Activated naive CD8-positive, alpha-beta T cell treated with anti-CD3 and anti-CD28 coated beads, Interleukin-2, amount 10 ng/mL, durations not matched to agents 7 days and 5 days (primary cell): ENCODE measurements at places on chromosomes 16 and 17. TPM values are rescaled to one million over a fixed set of nuclear protein-coding genes. Genes with fewer than 3 reads are reported as not detected.

Gene TNP2
- not detected for total RNA-seq

Gene SCGB1C2
- total RNA-seq, result not detected

Gene SHISA9
- not detected for total RNA-seq

- H3K4me1 ChIP-seq, result no peaks in the 10 kb centered on the region
- H3K27me3 ChIP-seq, result no peaks in the 10 kb centered on the region
- no peaks in the 10 kb centered on the region for H3K36me3 ChIP-seq
- no peak overlapping the region for H3K4me3 ChIP-seq
- no peak overlapping the region for H3K27ac ChIP-seq
These were observed 204.9 kb upstream of the KCNJ16 start for GRCh38 chr17:69870091-69870530.

DNA sequence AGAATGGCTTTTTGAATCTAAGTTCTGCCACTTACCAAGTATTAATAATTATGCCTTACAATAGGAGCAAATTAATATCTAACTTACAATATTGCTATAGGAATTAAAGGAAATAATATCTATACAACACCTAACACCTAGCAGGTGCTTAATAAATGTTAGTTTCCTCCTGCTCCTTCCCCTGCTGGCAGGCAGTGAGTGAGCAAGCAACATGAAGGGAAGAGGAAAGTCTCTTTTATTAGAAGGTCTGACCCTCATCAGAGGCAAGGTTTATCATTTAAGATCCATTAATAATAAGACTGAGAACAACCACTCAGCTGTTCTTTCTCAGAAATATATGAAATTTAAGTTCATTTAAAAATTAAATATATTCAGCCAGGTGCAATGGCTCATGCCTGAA is 6.7 kb upstream of the DYNC1LI2 start:
- H3K27ac ChIP-seq, result no peak overlapping the region
- H3K36me3 ChIP-seq, result no peaks in the 10 kb centered on the region
- DNase-seq, result no peak
- peaks cover 29% of the 10 kb centered on the region for H3K27me3 ChIP-seq

DNA sequence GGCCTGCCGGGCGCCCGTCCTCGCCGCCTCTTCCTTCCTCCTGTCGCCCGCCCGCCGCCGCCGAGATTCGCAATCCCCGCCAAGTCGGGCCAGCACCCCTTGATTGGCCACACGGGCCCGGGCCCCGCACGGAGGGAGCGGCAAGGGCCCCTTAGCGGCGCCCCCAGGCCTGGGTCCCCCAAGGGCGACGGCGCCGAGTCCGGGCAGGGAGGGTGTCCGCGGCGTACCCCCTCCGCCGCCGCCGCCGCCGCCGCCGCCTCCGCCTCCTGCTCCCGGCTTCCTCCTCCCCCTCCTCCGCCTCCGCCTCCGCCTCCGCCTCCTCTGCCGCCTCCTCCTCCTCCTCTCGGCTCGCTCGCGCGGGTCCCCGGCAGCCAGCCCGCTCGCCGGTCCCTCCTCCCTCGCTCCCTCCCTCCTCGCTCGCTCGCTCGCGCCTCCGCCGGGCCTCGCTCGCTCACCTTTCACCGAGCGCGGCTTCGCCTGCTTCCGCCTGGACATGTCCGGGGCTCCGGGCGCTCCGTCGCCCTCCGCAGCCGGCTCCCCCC is 561 bp downstream of the ZNF423 start:
- peak overlapping the region; percentile 58 for H3K4me3 ChIP-seq
- no peak overlapping the region for H3K27ac ChIP-seq
- H3K27me3 ChIP-seq, result peaks cover 45% of the 10 kb centered on the region
- H3K36me3 ChIP-seq, result no peaks in the 10 kb centered on the region

DNA sequence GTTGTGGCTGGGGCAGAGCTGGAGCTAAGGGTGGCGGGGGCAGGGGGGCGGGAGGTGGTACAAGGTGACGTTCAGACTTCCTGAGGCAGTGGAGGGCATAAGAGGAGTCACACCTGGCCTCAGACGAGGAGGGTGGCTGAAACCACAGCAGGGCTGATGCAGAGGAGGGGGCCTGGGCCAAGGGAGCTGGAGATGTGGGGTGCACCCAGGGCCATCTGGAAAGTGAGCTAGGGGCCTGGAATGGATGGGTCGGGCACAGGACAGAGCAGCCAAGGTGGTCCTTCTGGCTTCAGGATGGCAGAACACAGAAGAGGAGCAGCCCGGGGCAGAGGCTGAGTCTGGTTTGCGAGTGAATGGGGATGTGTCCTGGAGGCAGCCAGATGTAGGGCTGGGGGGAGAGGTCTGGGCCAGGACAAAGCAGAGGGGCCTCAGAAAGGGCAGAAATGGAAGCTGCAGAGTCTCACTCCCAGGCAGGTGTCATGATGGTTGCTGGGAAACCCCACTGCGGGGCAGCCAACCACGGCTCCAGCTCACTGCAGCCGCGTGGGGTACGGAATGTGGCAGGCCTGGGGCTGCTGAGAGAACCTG is 57.6 kb downstream of the PRMT7 start:
- peaks cover 5% of the 10 kb centered on the region for H3K36me3 ChIP-seq
- H3K4me3 ChIP-seq, result peak overlapping the region; percentile 75
- peaks cover 32% of the 10 kb centered on the region for H3K4me1 ChIP-seq
- peak overlapping the region; percentile 62 for H3K27ac ChIP-seq
- peak; percentile 56 for DNase-seq

DNA sequence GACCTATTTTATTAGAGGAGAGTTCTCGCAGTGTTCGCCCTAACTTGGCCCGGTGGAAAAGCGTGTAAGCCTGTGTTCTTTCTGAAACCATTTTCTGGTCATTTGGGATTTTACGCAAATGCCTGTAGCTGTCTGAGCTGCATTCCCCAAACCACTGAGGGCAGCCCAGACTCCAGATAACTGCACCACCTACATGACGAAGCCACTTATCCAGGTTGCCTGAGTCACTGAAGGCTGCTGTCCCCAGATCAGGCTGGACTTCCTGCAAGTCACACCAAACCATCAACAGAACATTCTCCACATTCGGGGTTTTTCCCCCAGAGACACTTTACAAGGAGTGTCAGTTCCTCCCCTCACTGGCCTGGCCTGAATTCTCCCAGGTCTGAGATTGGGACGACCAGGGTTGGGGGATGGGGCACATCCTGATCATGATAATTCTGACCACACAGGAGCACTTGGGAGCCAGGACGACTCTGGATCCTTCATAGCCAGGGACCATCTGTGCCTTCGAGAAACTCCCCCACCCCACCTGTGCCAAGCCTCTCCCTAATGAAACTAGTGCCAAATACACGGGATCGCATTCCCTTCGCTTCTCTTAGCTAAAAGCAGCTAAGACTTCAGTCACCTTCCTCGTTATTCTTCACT is 2.3 kb downstream of the RPRML start:
- H3K36me3 ChIP-seq, result no peaks in the 10 kb centered on the region
- peaks cover 10% of the 10 kb centered on the region for H3K4me1 ChIP-seq
- no peak for DNase-seq
- no peak overlapping the region for H3K27ac ChIP-seq
- H3K27me3 ChIP-seq, result peaks cover 41% of the 10 kb centered on the region

DNA sequence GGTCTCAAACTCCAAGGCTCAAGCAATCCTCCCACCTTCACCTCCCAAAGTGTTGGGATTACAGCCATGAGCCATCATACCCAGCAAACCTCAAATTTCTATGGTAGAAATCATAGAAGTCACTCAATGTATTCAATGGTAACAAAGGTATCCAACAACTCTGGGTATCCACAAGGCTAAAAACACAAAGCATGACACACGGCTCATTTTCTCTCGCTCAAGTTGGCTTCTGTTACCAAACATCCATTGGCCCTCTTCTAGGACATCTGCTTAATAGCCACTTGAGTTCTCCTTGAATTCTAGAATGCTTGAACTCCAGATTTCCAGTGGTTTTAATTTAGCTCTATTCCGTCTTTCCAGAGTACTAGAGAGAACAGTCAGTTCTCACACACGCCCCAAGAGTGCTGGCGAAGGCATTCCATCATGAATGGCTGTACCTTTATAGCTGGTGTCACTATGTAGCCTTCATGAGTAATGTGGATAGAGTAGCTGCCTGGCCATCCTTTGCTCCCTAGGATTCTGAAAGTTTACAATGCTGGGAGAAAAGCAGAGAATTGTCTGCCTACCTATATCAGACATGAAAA is 42.6 kb downstream of the SPAG9 start:
- H3K36me3 ChIP-seq, result peaks cover 11% of the 10 kb centered on the region
- DNase-seq, result no peak
- no peak overlapping the region for H3K4me3 ChIP-seq
- no peak overlapping the region for H3K27ac ChIP-seq
- H3K4me1 ChIP-seq, result peaks cover 6% of the 10 kb centered on the region

GRCh38 chr16:49491106-49491670 is 117.6 kb downstream of the C16orf78 start:
- peak; percentile 8 for DNase-seq
- H3K4me1 ChIP-seq, result no peaks in the 10 kb centered on the region
- no peak overlapping the region for H3K4me3 ChIP-seq
- no peak overlapping the region for H3K27ac ChIP-seq
- no peaks in the 10 kb centered on the region for H3K27me3 ChIP-seq

DNA sequence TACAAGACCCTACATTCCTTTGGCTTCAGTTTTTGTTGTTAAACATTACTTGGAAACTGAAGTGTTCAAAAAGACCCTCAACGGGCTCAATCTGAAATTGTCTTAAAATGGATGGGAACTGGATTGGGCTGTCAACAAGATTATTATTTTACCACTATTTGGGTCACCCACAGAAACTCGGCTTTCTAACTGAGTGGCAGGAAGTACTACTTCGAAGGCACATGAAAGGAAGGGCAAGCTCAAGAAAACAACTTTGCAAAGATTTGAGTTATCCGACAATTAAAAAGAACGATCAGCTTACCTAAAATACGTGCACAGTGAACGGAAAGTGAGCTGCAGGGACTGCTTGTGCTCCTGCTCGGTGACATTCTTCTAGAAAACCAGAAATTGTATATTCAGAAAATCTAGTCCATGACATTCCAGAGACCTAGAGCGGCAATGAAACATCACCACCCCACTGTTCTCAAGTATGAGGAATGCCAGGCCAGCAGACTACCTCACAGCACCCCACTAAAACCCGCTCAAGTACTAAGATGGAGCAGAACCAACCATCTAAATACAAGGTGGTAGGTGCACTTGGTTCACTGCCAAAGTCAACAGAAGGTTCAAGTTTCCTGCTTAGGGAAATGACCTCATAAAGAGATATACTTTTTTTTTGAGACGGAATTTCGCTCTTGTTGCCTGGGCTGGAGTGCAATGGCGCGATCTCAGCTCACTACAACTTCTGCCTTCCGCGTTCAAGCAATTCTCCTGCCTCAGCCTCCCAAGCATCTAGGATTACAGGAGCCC is 60.5 kb downstream of the ZZEF1 start:
- peak overlapping the region; percentile 40 for H3K27ac ChIP-seq
- peaks cover 16% of the 10 kb centered on the region for H3K36me3 ChIP-seq
- no peak for DNase-seq
- no peak overlapping the region for H3K4me3 ChIP-seq
- peaks cover 1% of the 10 kb centered on the region for H3K4me1 ChIP-seq
- no peaks in the 10 kb centered on the region for H3K27me3 ChIP-seq

DNA sequence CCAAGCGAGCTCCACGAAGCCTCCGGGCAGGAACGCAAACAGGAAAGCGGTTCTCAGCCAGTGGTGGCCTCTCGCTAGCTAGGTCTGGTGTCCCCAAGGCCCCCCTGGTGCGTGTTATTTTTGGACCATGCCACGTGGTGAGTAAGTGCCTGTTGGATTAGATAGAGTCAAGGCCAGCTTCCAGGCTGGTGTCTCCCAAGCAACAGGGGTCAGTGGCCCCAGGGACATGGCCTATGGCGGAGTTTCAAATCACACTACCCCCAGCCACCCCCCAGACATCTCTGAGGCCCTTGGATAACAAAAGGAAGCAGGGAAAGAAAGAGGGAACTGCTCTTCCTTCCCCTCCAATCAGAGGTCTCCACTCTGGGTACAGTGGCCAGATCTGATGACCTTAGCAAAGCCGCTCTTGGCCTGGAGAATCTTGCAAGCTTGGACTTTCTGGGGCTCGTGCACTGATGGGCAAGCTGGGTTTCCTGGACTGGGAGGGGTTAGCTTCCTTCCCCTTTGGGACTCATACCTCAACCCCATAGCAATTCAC is 58.2 kb downstream of the MAF start:
- no peaks in the 10 kb centered on the region for H3K36me3 ChIP-seq
- no peak overlapping the region for H3K4me3 ChIP-seq
- peaks cover 5% of the 10 kb centered on the region for H3K27me3 ChIP-seq
- DNase-seq, result no peak
